ENCODE measurements at places on chromosomes 5 and 9.
A peak's percentile ranks its signal among the peaks of the same experiment; 100 is the strongest.

GRCh38 chr5:87147441-87147840, 120.2 kb upstream of the RASA1 start:
- no peak for DNase-seq

GRCh38 chr9:37369671-37370070, 52.8 kb upstream of the GRHPR start:
- no peak for DNase-seq

- DNase-seq: no peak
These were observed 173.9 kb downstream of the WDR70 start for GRCh38 chr5:37552770-37553719.

- no peak for DNase-seq
These were observed 47.6 kb upstream of the TRAF1 start for GRCh38 chr9:120974181-120974580.

DNA sequence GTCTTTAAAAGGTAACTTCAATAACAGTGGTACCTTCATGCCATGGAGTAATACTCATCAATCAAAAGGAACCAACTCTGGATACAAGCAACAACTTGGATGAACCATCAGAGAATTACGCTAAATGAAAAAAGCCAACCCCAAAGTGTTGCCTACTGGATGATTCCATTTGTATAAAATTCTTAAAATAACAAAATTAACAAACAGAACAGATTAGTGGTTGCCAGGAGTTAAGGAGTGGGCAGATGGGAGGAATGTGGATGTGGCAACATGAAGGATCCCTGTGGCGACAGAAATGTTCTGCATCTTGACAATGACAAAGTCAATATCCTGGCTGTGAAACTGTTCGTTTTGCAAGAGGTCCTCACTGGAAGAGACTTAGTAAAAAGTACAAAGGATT, 50.5 kb downstream of the SPTLC1 start:
- DNase-seq: no peak

GRCh38 chr5:67203701-67204074, 7.1 kb upstream of the CD180 start:
- DNase-seq: no peak

GRCh38 chr9:107600060-107600573, 110.5 kb upstream of the KLF4 start:
- peak; percentile 23 for DNase-seq

- no peak for DNase-seq
These were observed 160.2 kb downstream of the ARHGEF28 start for GRCh38 chr5:73786043-73786831.

DNA sequence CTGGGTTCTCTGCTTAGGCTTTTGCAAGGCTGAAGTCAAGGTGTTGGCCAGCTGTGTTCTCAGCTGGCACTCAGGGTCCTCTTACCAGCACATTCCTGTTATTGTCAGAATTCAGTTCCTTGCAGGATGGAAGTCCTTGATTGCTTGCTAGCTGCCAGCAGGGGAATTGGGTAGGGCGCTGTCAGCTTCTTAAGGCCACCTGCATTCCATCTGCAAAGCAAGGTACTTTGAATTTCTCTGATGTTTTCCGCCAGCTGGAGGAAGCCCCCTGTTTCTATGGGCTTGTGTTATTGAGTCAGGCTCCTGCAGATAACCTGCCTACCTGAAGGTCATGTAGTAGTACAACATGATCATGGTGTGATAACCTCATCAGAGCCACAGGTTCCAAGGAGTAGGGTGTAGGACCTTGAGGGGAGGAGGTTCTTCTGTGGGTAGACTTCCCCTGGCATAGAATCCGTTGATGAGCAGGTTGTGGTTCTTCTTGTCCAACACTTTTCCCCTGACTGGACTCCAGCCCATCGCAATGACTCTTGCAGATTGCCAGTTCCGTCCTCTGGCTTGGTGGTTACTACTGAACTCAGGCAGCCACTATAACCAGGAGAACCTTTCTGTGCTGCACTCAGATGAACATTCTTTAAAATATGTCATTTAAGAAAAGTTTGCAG, 6.8 kb downstream of the TENT4A start:
- DNase-seq: no peak

DNA sequence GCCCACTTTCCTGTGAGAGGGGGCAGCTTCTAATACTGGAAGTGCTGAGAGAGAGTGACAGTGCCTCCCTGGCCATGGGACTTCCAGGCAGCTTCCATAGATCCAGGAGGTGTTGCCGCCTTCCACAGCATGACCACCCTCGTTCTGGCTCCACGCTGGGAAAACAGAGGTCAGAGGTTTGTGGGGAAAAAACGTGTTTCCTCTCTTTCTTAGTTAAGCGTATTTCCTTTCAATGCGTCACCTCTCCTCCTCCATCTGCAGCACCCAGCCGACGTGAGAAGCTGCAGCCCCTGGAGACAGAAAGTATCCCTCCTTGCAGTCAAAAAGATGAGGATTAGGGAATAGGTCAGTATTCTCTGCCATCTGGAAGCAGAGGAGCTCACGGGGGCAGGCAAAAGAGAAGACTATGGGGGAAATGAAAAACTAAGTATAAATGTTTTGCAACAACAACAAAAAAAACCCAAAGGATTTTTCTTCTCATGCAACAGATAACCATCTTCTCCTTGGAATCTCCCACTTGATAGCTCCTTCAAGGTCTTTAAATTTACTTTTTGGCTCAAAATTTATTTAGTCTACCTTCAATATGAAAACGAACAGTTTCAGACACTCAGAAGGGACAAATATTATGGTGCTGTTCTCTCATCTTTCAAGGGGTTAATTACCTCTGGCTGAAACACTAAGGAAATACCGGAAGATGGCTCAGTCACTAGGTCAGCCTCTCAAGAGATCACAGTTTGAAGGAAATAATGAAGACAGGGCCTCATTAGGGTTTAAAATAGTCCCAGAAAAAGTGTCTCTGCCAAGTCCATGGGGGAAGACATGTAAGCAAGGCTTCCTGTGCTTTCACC, 38.0 kb downstream of the MTMR12 start:
- no peak for DNase-seq

DNA sequence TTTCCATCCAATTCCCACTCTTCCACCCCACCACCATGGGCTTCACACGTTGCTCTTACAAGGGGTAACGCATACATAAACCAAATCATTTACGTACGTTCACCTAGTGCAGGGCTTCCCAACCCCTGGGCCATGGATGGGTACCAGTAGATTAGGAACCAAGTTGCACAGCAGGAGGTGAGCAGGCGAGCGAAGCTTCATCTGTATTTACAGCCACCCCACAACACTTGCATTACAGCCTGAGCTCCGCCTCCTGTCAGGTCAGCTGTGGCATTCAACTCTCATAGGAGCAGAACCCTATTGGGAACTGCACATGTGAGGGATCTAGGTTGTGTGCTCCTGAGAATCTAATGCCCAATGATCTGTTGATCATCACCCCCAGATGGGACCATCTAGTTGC, 82.3 kb downstream of the CEMIP2 start:
- DNase-seq: no peak

GRCh38 chr9:89363311-89363670, 45.0 kb downstream of the SECISBP2 start:
- no peak for DNase-seq

- DNase-seq: no peak
These were observed 109.1 kb upstream of the CTNND2 start for GRCh38 chr5:12013351-12013750.

- no peak for DNase-seq
These were observed 34.7 kb upstream of the JMY start for GRCh38 chr5:79201206-79201605.

- no peak for DNase-seq
These were observed 603.7 kb downstream of the BNC2 start for GRCh38 chr9:16266648-16267276.

DNA sequence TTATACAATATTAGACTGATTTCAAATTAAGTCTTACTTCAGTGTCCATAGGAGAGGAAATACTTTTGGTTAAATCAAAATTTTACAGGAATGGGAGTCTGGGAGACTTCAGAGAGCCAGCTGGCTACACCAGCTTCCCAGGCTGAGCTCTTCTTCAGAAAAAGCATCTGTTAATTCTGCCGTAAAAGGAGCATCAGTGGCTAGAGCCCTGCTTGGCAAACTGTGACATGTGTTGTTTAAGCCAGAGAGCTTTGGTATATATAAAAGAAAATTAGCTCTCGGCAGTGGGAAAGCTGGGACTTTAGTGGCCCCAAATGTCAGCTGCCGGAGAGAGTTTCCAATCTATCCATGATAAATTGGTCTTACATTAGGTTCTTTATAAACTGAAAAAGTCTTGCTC, 378.8 kb upstream of the TUSC1 start:
- DNase-seq: no peak

GRCh38 chr5:132438917-132439316, 51.7 kb downstream of the IRF1 start:
- no peak for DNase-seq

- no peak for DNase-seq
These were observed 125.9 kb downstream of the RGS3 start for GRCh38 chr9:113589407-113589806.

Measured in urinary bladder (tissue), 4 donors.